Hematopoietic multipotent progenitor cell treated with erythropoietin and hydrocortisone succinate and interleukin-3 and kit ligand, for 8 days (in vitro differentiated cells): ENCODE measurements at places on chromosomes 16 and 17.

DNA sequence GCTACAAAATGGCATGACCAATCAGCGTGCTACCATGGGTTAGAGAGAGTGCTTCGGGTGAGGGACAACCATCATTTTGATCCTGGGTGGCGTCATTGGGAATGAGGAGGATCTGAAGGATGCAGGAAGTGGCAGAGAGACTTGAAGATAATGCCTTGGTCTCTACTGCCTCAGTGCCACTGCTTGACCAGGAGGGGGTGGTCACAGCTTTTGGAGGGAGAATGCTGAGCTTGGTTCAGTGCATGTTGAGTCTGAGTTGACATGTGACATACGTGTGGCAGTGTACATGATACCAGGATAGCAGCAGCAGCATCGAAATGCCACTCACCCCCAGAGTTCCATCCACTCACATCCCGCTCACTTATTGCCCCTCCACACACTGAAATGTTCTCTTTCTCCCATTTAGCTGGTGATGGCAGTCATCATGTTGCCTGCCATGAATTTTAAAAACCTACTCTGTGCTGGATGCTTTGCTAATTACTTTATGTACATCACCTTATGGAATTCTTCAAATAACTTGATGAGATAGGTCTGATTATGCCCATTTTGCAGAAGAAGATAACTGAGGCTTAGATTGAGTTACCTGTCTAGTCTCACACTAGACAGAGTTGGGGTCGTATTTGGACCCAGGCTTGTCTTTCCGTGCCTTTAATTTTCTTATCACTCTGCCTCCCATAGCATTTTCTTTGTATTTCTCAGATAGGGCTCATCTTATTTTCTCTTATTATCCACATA is 36.7 kb downstream of the ARSG start:
- DNase-seq = no peak

DNA sequence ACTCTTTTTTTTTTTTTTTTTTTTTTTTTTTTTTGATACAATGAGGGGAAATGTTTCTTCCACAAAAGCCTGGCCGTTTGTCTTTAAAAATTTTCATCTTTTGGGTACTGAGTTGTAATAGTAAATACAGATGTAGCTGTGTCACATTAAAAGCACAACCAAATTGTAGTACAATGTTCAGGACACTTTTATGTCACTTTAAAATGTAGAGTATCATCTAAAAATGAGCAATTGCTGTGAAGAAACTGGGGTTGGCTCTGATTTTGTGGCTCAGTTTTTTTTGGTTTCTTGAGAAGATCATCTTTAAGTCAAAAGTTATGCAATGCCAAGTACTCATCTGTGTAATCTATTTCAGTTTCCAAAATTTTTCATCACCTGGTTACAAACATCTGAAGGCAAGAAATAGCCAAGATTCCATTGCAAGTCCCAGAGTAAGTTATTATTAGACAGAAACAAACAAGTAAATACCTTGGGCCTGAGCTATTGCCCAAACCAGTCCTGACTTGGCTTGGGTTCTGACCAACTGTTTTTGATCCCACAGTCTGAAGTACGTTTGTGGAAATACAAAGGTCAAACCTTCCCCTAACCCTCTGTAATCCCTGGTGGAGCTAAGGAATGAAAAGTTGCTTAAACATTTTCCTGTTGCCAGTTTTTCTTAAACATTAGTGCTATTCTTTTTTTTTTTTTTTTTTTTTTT is 717.2 kb downstream of the WWOX start:
- DNase-seq = no peak

DNA sequence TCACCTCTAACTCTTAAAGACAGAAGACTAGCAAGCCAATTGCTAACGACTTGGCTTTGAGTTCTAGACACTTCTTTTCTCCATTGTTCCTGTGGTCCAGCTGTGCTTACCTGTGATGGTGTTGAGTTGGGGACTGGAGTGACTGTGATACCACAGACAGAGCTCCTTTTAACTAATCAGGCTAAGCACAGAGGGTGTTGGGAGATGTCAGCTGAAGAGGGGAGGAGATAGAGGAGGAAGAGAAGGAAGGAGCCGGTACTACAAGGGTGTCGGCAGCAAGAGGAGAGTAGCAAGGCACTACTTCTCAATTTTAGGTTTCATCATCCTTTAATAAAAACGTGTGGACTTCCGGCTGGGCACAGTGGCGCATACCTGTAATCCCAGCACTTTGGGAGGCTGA is 5.1 kb upstream of the MYO1D start:
- DNase-seq = no peak

DNA sequence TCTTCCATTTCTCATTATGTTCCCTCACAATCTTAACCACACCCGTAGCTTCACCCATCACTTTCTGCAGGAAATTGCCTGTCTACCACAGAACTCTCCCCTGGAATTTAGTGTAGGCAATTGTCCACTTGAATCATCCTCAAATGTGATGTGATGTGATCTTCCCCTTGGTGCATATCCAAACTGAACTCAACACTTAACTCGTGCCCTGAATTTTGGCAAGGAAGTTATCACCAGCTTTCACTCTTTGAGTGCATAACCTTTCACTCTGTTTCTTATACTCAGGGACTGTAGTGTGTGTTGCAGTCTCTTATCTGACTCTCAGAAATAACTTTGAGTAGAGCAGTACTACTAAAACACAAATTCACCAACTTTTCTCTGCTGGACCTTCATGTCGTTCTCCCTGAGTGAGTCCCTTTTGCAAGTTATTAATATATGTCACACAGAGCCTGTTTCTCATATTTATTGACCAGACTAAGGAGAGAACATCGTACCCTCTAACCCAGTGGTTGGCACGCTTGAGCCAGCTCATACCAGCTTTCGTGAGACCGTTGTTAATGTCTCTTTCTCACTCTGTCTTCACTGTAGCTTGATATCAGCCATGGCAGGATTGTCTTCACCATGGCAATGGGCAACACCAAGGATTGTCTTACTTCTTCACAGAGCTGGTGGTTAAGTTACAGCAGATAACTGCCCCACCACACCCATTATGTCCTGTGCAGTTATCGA is 558.9 kb upstream of the HSBP1 start:
- DNase-seq = no peak

DNA sequence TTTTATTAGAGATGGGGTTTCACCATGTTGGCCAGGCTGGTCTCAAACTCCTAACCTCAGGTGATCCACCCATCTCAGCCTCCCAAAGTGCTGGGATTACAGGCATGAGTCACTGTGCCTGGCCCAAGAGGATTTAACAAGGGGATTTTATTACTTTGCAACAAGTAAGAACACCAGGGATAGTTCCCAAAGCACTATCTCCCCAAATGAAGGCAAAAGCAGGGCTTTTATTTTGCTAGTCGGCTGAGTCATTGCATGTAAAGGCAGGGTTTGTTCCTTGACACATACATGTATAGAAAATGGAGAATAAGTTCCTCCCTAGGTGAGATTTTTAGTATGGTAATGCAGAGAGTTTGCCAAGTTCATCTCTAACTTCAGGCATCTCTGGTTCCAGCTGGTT is 24.0 kb downstream of the REXO5 start:
- DNase-seq = no peak

GRCh38 chr17:33241390-33241789 is 51.7 kb downstream of the ASIC2 start:
- no peak for DNase-seq

GRCh38 chr16:424623-425081 is 797 bp upstream of the RAB11FIP3 start:
- peak; percentile 66 for DNase-seq

GRCh38 chr17:28717578-28718332 is at the start of gene RAB34:
Gene RAB34 (minus strand): TSS chr17:28717868. CDS start chr17:28717266, 602 bp downstream.
- no peak for DNase-seq

- no peak for DNase-seq
These were observed 121.0 kb downstream of the C16orf95 start for GRCh38 chr16:87196231-87196630.

DNA sequence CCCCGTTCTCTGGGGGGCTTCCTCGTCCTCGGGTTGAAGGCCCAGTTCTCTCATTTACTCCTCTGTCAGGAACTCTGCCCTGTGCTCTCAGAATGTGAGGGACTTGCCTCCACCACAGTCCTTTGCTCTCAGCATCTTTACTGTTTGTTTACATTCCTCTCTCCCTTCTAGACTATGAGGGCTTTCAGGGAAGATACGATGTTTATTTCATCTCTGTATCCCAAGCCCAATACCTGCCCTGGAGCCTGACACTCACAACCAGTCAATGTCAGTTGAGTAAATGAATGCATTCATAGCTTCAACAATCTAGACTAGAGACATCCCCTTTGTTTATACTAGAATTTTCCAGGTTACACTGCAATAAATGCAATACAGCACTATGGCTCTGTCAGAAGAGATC is 409.6 kb upstream of the CDH11 start:
- DNase-seq = no peak

DNA sequence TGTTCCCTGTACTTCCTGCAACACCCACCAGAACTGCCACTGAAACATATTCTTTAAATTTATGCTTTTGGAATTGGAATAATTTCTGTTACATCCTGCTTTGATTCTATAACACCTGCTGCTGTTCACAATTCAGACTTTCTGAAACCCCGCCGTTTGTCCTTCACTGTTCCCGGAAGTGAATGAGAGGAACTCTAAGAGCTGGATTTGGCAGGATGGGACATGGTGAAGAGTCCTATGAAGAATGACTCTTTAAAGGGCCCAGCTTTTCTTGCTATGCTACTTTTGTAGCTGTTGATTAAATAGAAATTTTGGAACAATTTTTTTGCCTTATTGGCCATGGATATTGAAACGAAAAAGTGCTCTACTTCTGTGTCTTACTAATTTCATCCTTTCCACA is 8.9 kb downstream of the AP2B1 start:
- no peak for DNase-seq

- no peak for DNase-seq
These were observed 11.3 kb downstream of the PLD2 start for GRCh38 chr17:4818276-4818675.

DNA sequence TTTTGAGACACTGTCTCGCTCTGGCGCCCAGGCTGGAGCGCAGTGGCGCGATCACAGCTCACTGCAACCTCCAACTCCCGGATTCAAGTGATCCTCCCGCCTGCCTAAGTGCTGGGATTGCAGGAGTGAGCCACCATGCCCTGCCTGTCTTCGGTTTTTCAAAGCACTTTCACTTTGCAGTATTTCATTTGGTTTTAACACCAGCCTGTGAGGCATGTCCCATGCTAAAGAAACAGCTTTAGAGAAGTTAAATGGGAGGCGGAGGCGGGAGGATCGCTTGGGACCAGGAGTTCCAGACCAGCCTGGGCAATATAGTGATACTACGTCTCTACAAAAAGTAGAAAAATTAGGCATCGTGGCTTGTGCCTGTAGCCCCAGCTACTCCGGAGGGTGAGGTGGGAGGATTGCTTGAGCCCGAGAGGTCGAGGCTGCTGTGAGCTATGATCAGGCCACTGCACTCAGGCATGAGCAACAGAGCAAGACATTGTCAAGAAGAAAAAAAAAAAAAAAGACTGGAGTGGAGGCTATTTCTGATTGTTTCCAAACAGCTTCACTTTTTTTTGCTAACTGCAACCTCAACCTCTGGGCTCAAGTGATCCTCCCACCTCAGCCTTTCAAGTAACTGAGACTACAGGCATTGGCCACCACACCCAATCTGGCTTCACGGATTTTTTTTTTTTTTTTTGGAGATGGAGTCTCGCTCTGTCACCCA is 1.3 kb downstream of the METTL23 start:
- peak; percentile 48 for DNase-seq

GRCh38 chr17:82092995-82093751 is 4.9 kb downstream of the FASN start:
- no peak for DNase-seq

GRCh38 chr17:8156246-8156992 is 4.2 kb upstream of the PER1 start:
- DNase-seq = peak; percentile 100

GRCh38 chr16:4801051-4801961 is 1.1 kb downstream of the ROGDI start:
- no peak for DNase-seq

DNA sequence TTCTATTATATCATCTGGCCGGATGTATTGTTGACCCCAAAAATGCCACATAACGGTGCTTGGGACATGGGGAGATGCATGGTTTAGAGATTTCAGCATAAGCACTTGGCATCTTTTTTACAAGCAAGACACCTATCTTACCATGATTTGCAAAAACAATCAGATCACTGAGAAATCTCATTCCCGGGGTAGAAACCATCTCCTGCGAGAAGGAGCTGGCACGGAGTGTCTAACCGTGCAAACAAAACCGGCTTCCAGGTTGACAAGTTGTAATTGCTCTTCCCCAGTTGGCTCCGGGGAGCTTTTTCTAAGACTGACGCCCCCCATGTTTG is 1.0 kb downstream of the SLC16A6 start:
- DNase-seq = no peak

DNA sequence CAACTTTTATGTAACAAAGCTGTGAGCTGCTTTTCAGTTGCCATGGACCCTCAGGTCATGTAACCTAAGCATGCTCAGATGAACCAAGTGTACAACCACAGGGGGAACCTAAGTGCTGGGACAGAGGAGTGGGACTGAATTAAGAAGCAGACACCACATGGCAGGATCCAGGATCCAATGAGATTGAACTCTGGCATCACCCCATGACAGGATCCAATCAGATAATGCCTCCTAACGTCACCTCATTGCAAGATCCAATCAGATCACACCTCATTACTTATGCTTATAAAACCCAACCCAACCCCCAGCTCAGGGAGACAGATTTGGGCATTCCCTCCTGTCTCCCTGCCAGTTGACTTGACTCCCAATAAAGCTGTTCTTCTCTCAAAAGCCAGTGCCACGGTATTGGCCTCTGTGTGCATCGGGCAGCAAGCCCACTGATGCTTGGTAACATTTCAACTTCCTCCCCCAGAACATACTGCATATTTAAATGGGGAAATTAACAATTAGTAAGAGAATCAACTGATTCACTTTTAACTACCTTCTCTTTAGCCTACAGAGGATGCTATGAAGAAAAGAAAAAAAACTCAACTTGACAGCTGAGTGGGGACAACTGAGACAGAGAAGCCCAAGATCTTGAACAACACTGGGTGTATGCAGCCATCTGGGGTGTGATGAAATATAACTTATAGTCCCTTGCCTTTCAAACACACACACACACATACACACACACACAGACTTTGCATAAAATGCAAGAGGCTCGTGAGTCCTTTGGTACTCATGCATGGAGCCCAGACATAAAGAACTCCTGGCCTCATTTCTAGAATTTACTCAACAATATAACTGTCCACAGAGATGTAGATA is 148.4 kb downstream of the SLC39A11 start:
- DNase-seq = peak; percentile 15

GRCh38 chr17:4143563-4144421 is 795 bp downstream of the CYB5D2 start:
- DNase-seq = peak; percentile 93

DNA sequence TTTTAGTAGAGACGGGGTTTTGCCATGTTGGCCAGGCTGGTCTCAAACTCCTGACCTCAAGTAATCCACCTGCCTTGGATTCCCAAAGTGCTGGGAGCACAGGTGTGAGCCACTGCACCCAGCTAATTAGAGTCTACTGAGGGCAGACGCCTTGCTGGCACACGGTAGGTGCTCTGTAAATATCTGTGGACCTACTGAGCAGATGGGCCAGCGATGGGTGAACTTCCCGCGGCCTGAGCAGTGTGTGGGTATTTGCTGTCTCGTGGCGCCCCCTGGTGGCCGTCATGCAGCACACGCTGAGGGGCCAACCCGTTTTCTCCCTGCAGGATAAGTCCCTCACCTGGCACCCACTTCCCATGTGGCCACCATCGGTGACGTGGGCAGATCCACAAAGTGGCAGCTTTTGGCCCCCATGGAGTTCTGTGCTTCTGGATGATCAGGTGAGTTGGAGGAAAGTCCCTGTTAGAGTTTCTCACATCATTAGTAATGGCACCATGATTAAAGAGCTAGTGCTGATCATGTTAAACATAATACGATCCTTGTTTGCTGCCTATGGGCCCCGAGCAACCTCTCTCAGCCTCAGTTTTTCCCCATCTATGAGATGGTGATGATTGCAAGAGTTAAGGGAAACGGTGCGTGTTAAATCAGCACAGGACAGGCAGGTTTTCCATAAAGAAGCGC is 40.7 kb downstream of the ZDHHC7 start:
- DNase-seq = peak; percentile 78
